ENCODE measurements at places on chromosomes 5 and 9.
A peak's percentile ranks its signal among the peaks of the same experiment; 100 is the strongest.

GRCh38 chr9:130189840-130190239 is 17.6 kb downstream of the NCS1 start:
- DNase-seq, result no peak

GRCh38 chr5:97119007-97119390 is 23.4 kb downstream of the LIX1 start:
- DNase-seq, result no peak

GRCh38 chr5:66596636-66597182 is 516 bp downstream of the MAST4 start:
- no peak for DNase-seq

DNA sequence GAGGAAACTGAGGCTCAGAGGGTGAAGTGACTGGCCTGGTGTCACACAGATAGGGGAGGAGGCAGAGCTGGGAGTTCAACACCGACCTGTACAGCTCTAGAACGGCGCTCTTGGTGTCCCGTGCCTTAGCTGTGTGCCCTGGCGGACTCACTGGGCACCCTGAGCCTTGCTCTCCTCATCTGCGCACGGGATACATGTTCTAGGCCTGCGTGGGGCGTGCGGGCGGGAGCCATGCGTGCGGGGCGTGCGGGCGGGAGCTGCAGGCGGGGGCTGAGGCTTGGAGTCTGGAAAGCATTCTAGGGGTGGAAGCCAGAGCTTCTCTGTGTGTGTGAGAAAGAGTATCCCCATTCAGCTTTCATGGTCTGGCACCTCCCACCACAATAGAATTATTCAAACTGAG is 165.3 kb downstream of the GAPVD1 start:
- DNase-seq, result no peak

GRCh38 chr5:175749591-175749990 is 91.7 kb downstream of the HRH2 start:
- DNase-seq, result no peak

DNA sequence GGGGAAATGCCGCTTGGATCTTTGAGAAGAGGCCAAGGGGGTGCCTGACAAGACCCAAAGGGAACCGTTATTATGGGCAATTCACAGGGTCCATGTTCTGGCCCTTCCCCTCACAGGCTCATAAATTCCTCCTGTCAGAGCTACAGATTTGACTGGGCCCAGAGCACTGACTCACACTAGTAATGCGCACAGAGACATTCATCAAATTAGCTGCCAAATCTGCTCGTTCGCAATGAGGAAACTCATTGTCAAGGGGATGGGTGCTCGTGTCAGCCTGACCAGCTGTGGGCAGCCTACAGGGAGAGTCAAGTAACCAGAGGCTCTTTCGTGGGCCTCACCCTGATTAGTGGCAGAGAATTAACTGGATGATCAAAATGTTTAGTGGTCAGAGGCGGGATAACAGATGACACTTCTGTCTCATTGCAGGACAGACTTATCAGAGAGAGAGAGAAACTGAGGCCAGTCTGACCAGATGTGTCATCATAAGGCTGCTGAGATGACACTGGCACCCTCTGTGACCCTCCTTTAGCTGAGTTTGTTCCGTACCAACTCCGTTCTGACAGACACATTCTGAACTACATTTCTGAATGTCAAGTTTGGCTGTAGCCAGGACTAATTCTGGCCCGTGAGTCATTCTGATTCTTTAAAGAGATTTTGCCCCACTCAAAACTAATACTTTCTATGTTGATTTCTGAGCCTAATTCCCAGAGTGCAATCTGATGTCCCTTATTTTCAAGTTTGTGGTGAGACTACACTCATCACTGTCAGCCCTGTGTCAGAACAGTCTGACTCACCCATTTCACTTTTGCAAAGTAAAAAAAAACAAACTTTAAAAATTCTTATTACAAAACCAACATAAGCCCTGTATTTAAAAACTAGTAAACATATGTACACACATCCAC is 377.1 kb downstream of the ACTL7B start:
- peak; percentile 78 for DNase-seq

- DNase-seq, result peak; percentile 42
These were observed 115.4 kb downstream of the ST8SIA4 start for GRCh38 chr5:100787648-100788047.

DNA sequence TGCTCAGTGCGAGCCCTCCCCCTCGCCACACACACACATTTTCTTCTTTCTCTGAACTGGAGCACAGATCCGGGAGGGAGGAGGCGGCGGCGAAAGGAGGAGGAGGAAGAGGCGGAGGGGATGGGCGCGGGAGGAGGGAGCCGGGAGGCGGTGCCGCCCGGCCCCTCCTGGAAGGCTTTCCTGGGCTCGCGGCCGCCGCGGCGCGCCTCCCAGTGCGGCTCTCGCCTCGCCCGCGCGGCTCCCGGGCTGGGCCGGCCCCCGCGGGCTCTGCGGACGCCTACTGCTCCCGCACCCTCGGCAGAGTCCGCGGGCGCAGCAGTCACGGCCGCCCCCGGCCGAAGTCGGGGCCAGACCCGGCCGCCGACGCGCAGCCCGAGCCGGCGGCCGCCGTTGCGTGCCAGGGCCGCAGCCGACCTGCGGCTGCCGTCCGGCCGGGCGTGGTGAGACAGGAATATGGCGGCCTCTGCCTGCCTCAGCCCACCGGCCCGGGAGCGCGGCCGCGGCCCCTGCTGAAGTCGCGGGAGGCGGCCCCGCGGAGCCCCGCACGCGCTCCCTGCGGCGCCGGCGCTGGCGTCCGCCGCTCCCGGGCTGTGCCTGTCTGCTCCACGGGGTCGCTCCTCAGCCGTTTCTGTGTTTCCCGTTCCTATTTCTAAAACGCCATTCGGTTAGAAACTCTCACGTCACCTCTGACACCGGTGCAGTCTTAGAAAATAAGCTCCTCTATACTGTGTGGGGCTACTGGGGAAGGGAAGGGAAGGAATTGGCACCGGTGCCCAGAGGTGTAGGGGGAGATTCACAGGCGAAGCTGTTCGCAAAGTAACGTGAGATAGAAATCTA is 500 bp upstream of the GNAQ start:
- peak; percentile 16 for DNase-seq

DNA sequence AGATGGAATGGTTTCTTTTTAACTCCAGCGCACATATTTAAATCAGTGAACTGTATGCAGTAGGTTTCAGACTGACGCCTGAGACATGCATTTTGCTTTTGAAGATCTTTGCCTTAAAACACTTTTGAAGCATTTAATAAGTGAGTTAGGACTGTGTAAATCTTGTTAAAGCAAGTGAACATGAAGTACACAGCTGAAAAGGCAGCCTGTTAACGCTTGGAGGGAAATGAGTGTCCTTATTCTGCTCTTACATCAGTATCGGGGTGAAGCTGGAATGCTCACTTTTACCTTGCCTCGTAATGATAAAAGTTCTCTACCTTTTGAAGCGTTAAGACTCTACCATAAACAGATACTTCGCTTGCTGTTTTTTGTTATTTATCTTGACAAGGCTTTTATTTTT is 552.2 kb downstream of the ZNF608 start:
- DNase-seq, result no peak

DNA sequence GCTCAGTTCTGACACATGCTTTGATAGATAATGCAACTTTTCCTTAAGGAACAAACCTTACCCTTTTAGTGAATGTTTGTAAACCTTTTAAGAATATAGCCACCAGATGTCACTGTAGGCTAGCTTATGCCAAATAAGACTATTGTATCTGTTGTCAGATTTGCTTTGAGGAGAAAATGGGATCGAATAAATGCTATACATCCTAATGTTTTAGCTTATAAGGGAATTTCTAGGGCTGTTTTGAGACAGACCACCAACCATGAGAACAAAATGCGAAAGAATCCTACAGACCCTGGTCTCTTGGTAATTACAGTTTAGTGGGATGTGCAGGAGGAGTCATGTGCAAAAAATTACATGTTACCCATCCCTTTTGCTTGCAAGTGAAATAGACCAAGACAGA is 127.6 kb upstream of the NMUR2 start:
- peak; percentile 55 for DNase-seq

DNA sequence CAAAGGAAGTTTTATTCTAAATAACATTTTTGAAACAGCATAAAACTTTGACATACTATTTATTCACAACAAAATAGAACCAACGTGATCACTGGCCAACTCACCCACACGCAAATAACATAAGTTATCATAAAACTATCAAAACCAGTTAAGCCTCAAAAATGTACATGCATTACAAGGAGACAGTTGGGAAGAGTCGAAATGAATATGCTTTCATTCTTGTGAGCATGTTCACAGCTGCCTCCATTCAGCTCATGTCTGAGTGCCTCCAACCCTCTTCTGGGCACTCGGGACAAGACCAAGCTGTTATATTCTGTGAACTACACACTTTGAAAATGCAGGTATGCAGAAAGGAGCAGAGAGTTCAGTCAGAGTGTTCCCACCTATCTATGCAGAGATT is 284.9 kb downstream of the BNC2 start:
- DNase-seq, result no peak

GRCh38 chr9:96382839-96383164 is 709 bp downstream of the SLC35D2 start:
- no peak for DNase-seq

Data from GM12865 (cell line).